ENCODE measurements at places on chromosomes 4 and X.

GRCh38 chr4:51831133-51831532 is 11.8 kb upstream of the DCUN1D4 start:
- no peak for DNase-seq

DNA sequence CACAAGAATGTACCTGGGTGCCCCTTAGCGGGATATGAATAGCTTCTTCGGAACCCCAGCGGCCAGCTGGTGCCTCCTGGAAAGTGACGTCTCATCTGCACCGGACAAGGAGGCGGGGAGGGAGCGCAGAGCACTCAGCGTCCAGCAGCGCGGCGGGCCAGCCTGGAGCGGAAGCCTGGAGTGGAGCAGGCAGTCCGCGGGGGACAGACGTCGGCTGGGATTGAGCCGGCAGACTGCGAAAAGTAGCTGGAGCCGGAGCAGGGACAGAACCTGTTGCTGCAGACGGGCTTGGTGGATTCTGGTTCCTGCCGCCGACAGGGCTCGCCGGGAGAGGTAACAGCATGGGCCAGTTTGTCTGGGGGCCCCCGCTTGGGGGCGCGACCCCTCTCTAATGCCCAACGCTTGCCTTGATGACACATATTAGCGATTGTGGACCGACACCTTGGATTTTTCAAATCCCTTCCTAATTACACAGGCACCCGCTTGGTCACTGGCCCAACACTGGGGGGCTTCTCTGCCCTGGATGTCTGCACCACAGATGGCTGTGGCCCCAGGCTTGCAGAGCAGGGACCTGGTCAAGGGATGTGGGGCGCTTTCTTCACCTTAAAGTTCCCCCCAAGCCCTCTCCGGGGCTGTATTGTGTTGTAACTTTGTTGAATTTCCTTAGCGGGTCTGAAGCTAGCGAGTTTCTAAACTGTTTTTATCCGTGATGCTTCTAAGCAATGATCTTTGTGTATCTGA is at the start of gene NPFFR2:
TSS of gene NPFFR2 (plus strand) at position 133 of the 741 bp plus-strand sequence. CDS start 96,592 bp downstream, outside the sequence.
- no peak for DNase-seq

GRCh38 chr4:71784569-71785197 is 804 bp upstream of the GC start:
- DNase-seq: no peak

GRCh38 chrX:18956303-18957032 is 27.4 kb downstream of the PHKA2 start:
- DNase-seq: no peak

DNA sequence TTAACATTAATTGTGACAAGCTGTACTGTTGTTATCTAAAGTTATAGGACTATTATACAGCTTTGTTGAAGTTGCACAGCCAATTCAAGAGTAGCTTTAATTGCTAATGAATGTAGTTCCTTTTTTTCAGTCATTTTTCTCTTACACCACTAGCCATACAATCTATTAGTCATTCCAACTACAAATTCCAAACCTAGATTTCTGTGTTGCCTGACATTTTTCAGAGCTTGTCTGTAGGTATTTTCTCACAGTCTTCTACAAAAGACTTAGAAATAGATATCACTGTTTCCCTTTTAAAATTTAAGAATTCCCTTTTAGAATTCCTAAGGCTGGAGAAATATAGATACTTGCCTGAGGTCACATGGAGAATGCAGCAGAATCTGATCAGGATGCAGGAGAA is 307.0 kb upstream of the HS3ST1 start:
- DNase-seq: no peak

GRCh38 chr4:111778543-111778942 is 366.7 kb upstream of the FAM241A start:
- DNase-seq: no peak

DNA sequence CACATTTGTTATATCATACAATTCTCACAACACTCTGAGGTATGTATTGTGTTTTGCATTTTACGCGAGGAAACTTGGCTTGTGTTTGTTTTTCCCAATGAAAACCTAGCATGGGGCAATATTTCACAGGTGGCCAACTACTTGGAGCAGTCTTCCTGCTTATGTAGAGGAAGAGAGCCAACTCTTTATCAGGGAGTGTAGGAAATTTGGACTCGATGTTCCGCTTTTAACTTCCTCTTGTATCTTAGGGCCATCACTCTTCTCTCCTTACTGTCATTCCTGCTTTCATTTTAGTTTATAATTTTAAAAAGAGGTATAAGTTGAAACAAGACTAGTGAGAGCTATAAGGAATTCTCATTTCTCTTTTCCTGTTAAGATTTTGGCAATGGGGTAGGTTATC is 107.7 kb upstream of the RPS6KA3 start:
- no peak for DNase-seq

GRCh38 chrX:54208531-54208930 is 25.5 kb upstream of the FAM120C start:
- DNase-seq: no peak

GRCh38 chr4:82739287-82740190 is 59.1 kb downstream of the SCD5 start:
- peak; percentile 44 for DNase-seq

DNA sequence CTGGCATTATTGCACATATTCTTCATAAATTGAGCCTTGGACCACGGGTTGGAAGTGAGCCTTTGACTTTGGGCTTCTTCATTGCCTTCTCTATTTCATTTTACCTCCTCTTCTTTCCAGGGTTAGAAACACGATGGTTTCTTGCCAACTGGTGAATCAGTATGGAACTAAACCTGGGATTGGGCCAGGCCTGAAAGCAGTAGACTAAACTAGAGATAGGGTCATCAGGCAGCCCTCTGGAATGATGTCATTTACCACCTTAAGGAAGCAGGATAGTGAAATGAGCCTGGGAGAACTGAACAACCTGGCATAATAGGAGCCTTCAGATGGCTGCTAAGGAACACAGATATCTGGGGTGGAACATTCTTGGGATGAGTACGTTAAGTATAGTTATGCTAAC is 67.5 kb upstream of the ATP8A1 start:
- no peak for DNase-seq

DNA sequence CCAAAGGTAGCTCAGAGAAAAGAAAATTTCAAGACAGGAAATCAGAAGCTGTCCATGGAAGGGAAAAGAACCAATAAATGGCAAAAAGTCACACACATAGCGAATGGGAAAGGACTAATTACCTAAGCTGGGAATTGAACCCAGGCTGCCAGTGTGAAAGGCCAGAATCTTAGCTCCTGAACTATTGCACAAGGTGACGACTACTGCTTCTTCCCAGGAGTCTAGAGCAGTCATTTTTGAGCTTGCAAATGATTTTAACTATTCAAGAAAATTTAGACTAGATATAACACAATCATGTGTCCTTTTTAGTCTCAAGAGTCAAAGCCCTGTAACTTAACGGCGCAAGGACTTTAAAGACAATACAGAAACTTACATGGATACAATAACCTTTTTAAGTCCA is 34.1 kb upstream of the ZNF81 start:
- no peak for DNase-seq

- DNase-seq: no peak
Measured at GRCh38 chr4:188399834-188400233, 260.6 kb downstream of the TRIML1 start.

DNA sequence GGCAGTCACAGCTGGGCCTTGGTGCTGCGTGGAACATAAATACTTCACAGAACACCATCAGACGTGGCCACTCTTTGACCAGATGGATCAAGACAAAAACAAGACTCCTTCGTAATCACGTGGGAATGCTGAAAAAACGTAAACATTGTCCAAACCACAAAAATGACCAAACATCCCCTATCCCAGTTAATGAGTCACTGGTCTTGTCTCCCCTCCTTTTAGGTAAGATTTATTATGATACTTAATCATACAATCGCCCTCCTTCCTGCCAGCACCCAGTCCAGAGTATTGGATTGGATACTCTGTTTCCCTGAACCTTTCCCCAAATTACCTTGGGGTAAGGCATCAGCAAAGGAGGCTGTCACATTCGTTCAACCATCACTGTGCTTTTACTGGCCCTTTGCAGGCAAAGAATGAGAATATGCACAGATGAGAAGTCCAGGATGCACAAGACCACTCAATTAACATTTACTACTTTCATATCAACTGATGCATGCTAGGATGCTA is 601 bp upstream of the TCEANC start:
- DNase-seq: no peak

GRCh38 chr4:100590325-100590724 is 72.5 kb upstream of the EMCN start:
- no peak for DNase-seq

- no peak for DNase-seq
Measured at GRCh38 chr4:84957514-84958420, 8.7 kb downstream of the WDFY3 start.

GRCh38 chr4:147994076-147994475 is 262.2 kb downstream of the ARHGAP10 start:
- DNase-seq: no peak

DNA sequence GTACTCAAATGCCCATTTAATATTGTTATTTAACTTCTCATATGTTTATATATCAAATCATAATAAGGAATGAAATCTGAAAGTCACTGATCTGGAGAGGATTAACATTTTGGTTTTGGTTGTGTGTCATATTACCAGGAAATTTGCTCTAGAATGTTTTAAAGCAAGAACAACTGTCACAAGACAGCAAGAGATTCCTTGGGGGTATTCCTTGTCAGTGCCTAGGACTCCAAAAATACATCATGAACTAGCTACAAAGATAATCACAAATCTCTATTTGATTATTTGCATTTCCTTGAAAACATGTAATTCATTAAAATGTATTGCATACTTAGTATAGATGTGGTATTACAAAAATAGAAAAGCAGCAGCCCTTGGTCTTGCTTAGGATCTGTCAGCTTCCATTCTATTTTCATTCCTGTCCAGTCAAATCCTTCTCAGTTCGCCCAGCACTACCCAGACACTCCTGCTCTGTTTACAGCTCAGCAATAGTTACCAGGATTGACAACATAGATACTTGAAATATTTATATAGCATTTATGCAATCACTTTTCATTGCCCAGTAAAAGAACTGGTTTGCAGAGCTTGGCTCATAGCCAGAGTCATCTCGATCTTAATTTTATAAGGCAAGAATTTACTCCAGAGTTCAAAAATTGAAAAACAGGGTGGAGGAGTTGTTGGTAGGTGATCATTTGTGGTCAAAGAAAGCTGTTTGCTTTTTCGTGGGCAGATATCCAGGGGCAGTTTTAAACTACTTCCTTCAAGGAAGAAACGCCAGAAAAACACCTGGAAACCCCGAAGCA is 9.2 kb upstream of the BMP3 start:
- DNase-seq: no peak

DNA sequence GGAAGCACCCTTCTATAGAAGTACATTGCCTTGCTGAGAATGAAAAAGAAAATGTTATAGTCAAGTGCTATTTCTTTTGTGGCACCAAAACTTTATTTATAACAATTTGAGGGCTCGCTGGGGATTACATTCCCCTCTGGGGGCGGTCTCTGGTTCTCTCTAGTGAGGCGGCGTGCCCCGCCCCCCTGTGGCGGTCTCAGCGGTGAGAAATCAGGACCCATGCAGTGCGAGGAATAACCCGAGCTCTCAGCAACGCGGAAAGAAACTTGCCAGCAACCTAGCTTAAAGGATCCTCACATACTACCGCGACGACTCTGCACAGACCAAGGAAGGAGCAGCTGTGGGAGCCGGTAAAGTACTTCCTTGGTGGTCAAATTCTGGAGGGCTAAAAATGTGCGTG is 83.4 kb upstream of the SHISA3 start:
- DNase-seq: no peak

- no peak for DNase-seq
Measured at GRCh38 chr4:20109391-20109790, 142.3 kb upstream of the SLIT2 start.

- peak; percentile 13 for DNase-seq
Measured at GRCh38 chr4:92304606-92305005, 840 bp downstream of the GRID2 start.

DNA sequence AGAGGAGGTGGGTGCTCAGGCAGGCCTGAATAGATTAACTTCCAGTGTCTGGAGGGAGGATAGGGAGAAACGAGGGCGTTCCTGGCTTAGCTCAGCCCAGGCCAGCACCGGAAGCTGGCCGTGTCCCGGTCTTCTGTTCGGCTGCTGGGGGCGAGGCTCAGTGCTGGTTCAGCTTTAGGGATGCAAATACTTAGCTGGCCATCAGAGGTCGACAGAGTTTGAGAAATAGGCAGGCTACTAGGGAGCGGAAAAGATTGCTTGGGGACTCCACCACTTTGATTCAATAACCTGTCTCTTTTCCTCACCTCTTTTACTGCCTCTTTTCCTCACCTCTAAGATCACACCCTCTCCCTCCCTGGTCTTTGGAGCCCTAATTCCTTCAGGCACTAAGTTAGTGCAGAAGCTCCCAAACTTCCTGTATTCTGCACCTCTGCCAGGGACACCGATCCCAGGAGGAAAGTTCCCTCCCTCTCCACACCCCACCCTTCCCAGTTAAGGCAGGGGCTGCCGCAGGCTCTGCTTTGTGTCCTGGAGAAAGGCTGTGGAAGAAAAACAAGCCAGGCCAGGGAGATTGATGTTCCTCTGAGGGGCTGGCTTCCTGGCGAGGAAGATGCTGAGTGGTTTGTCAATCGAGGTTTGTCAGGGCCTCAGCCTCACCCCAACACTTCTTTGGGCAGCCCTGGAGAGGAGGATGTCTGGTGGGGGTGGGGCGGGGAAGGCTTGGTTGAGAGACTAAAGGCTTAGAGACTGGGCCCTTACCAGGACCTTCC is 6.0 kb upstream of the EFNB1 start:
- no peak for DNase-seq

- no peak for DNase-seq
Measured at GRCh38 chrX:92232182-92232581, 453.0 kb downstream of the PCDH11X start.

DNA sequence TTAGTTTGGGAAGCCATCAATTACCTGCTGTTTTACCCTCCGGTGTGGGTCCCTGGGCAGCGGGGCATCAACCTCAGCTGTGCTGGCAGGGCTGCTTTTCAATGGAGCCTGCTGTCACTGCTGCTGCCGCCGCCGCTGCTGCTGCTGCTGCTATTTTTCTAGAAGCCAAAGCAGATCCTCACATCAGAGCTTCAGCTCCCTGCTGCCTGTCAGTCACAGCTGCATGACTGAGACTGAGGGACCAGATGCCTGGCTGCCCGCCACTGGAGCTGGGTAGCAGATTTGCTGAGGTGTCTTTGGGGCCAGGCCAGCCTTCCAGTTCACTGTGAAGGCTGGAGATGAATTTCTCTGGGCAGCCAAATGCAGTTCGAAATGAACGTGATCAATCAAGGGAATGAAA is 200.3 kb upstream of the NHS start:
- DNase-seq: peak; percentile 46

- no peak for DNase-seq
Measured at GRCh38 chr4:113222471-113222870, 173.0 kb downstream of the ANK2 start.

GRCh38 chrX:36214924-36215323 is 295.4 kb downstream of the CFAP47 start:
- DNase-seq: no peak

DNA sequence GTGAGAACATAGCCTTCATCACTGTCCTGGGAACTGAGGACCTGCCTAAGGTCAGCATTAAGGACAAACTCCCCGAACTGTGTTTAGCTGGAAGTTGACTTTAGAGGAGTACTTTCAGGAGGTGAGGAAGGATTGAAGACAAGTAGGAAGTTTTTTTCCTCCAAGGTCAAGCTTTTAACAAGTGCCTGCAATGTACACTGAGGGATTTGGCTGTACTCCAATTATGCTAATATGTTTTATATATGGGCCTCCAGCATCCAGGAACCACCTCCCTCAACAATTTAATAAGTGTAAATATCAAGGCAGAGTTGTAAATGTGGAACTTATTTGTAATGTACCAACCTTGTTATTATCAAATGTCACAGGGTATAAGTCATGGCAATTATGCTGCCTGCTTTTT is 726.2 kb downstream of the RPA4 start:
- DNase-seq: no peak

- DNase-seq: no peak
Measured at GRCh38 chrX:109654516-109655109, 29.6 kb upstream of the KCNE5 start.

- DNase-seq: no peak
Measured at GRCh38 chr4:62791386-62791785, 1591.3 kb downstream of the ADGRL3 start.
